ENCODE measurements at places on chromosomes 7 and 10. TPM values are rescaled to one million over a fixed set of nuclear protein-coding genes. Genes with fewer than 3 reads are reported as not detected.
A peak's percentile ranks its signal among the peaks of the same experiment; 100 is the strongest.

- DNase-seq, result no peak
Observed at GRCh38 chr7:106765727-106766355, 99.2 kb upstream of the PIK3CG start.

DNA sequence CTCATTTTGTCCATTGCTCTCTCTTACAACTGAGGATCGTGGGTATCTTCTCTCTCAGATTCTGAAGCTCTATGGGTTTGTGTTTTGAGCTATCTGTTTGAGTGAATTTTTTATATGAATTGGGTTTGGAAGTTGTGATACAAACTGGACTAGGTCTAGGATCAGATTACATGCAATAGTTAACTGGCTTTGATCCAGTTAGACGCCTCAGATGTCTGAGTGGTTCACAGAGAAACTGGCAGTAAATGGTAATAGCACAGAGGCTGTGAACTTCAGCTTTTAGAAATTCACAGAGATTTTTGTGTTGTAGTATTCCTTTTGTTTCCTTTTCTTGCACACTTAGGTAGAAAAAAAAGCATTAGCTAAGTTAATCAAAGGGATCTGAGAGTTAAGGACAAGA, 12.7 kb upstream of the DNMBP start:
- DNase-seq, result no peak

The WDR86 gene
- total RNA-seq, result 4.1 TPM

- no peak for DNase-seq
Observed at GRCh38 chr7:151095123-151095797, 9.0 kb downstream of the AGAP3 start.

The H2AZ2 gene
- total RNA-seq, result 122 TPM

DNA sequence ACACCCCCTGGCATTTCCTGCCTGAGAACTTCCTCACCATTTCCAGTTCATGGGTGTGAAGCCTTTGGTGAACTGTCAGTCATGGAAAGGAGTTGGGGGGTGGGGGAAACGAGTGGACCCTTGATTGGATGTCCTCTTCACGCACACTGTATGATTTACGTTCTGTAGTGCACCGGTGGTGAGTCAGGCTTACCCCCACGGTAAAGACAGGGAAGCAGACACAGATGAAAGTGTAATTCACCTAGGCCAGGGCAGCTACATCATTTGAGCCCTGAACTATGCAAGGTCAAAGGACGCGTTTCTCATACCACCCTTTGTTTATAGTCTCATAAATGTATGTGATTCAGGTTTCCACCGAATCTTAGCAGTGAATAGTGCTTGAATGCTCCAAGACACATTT, 628.3 kb upstream of the PFKP start:
- DNase-seq, result no peak

The NEURL1 gene
- total RNA-seq, result 0.37 TPM

GRCh38 chr7:50197549-50197948, 104.5 kb upstream of the ZPBP start:
- DNase-seq, result no peak

The H2BK1 gene
- total RNA-seq, result 1.1 TPM

DNA sequence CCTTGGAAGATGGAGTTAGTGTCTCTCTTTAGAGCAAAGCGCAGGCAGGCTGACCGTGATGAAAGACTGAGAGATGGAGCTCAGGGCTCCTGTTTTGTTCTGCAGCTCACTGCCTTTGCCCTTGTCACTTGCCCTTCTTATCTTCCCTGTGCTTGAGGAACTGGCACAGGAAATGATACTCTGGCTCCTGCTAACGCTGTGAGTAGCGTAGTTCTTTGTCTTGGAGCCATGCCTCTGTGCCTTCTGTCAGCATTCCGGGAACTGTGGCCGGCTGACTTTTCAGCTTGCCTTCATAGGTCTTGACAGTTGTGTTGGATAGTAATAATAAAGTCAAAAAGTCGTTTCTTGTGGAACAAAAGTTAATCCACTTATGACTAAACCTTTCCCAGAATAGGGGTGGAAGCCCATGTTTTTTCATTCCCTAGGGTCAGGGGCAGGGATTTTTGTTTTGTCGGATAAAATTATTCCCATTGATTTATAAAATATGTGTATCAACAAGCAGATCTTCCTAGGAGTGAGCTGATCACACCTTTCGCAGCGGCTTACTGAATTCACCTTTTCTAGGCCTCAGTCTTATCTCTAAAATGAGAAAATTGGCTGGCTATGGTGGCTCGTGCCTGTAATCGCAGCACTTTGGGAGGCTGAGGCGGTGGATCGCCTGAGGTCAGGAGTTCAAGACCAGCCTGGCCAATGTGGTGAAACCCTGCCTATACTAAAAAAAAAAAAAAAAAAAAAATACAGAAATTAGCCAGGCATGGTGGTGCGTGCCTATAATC, 16.6 kb upstream of the TMEM236 start:
- peak; percentile 88 for DNase-seq

The BTBD16 gene
- 0.14 TPM for total RNA-seq

The HOXA3 gene
- 7.2 TPM for total RNA-seq

DNA sequence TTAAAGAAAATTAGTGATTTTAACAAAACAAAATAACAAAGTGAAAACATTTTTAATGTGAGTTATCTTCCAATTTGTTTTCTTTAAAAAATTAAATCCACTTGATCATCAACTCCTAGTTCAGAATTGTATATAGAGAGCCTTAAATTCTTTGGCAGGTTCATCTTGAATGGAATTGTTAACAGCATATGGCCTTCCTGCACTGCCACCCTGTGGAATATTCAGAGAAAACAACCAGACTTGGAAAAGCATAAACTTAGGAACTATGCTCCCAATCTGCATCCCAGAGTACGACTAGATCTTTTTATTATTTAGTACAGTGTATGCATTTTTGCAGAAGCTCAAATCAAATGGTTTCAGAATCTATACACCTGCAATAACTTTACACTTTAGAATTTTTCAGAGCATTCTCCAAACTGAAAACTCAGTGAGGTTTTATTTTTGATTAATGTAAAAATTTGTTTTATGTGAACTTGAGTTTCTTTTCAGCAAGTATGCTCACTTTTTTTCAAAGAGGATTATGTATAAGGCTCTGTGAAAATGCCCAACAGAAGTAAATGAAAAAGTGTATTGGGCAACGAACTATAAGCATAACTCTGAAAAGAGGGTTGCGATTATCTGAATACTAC, 44.9 kb upstream of the ANK3 start:
- no peak for DNase-seq

DNA sequence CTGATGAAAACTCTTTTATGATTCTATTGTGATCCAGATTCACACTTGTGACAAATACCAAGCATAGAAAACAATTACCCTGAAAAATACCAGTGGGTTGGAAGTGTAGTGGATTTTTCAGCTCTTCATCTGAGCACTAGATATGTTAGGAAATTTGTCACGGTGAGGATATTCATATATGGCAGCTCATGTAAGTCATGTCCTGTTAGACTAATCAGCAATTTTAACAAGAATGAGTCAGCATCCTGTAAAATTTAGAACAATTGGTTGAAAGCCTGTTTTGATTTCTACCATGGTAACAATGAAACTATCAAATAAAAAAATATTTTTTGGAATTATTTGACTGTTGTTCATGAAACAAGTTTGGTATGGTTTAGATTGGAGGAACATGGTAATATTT, 334.3 kb downstream of the CACNA2D1 start:
- DNase-seq, result no peak

DNA sequence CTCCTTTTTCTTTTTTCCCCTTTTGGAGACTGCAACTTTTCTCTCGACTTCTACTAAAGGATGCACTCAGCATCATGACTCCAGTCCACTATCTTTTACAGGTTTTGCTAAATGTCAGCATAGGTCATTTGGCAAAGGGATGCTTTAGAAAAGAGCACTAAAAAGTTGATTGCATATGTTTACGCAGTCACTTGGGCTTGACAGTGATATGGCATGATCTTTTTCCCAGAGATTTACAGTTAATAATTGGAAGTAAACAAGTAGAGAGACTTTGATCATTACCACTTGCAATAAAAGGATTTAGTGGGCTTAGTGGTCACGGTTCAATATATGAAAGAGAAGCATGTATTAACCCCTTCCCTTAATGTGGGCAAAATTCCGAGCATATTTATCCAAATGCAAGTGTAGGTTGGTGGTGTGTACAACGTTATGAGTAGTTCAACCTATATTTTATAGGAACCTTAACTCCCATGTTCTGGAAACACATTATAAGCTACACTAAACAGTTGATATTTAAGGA, 1.8 kb downstream of the BMI1 start:
- DNase-seq, result no peak

GRCh38 chr10:9621216-9621615, 1396.5 kb upstream of the CELF2 start:
- DNase-seq, result no peak

DNA sequence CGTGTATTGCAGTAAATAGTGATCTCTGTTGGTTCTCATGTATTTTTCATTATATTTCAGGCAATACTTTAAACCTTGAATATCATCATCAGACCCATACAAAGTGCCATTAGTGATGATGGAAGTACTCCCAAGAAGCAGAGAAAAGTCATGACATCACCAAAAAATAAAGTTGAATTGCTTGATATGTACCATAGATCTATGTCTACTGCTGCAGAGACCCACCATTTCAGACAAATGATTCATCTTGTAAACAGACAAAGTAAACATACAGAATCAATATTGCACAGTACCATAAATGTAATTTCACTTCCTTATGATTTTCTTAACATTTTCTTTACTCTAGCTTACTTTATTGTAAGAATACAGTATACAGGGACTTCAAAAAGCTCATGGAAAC, 347.8 kb downstream of the IPMK start:
- DNase-seq, result no peak

DNA sequence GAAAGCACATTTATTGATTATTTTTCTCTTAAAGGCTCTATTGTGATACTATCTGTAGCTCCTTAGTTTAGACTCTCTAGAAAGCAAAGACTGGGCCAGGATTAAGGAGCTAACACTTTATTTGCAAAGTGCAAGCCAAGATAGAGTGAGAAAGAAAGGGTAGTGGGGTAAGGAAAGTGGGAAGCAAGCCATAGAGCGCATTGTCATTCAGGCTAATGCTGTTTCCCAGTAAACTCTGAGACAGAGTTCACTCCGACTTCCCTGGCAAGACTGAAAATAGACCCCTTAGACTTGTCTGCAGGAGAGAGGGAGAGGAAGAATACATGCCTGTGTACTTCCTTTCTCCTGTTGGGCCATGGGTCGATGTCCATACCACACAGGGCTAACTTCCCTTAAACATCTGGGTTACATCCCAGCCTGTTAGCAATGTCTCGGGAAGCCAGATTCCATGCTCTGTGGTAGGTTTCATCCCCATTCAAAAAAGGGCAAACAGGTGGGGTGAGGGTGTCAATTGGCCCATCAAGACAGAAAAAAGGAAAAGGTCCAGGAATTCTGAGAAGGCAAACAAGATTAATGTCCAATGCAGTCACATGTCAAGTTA, 875.8 kb upstream of the CELF2 start:
- no peak for DNase-seq

GRCh38 chr10:24642921-24643678, 80.6 kb downstream of the ARHGAP21 start:
- DNase-seq, result no peak

The BLNK gene
- total RNA-seq, result 3.2 TPM

DNA sequence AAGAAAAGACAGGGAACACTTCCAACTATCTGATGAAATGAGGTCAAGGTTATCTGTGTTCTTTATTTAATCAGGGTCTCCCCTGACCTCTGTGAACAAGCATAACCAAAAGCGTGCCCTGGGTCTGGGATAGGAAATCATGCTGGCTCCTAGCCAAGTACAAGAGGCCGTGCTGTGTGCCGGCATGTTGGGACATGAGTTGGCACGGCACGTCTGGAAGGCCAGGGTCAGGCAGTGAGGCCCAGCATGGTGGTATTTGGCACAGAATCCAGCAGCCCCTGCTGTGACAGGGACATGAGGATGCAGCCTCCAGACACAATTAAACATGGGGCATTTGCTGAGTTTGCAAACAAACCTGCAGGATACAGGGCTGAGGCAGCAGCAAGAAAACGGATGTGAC, 320.4 kb downstream of the PLXNA4 start:
- no peak for DNase-seq

The GSDME gene
- total RNA-seq, result 43.5 TPM

Data from posterior vena cava (tissue), 2 donors.